Stimulated activated CD4-positive, alpha-beta T cell treated with anti-CD3 and anti-CD28 coated beads, Interleukin-1b, Interleukin-23, amount 100 ng/mL, for 1 hour (primary cell): ENCODE measurements at places on chromosomes 6 and 20.

DNA sequence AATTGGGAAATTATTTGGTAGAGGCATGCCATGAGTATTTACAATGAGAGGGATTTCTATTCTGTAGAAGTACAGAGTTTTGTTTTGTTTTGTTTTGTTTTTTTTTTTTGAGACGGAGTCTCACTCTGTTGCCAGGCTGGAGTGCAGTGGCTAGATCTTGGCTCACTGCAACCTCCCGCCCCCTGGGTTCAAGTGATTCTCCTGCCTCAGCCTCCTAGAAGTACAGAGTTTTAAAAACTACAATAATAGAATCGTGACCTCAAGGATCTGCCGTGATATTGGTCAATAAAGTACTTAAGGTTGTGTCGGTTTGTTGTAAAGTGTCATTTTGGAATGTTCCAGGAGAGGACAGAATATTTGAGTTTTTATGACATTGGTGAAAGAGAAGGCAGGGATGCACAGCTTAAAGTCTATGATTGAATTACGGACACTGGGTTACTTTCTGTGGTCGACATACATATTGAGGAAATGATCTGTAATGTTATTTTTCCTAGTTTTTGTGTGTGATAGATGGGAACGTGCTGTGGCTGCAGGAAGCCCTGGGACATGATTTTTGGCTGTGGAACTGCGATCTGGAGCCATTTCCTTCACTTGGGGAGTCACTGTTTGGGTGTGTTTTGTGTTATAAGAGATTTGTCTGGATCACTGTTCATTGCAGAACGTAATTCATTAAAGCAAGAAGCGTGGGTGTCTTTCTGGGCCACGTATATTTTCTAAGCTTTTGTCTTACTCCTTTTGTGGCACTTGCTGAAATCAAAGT lies 59.6 kb downstream of the TIAM2 start:
- no peak for DNase-seq

DNA sequence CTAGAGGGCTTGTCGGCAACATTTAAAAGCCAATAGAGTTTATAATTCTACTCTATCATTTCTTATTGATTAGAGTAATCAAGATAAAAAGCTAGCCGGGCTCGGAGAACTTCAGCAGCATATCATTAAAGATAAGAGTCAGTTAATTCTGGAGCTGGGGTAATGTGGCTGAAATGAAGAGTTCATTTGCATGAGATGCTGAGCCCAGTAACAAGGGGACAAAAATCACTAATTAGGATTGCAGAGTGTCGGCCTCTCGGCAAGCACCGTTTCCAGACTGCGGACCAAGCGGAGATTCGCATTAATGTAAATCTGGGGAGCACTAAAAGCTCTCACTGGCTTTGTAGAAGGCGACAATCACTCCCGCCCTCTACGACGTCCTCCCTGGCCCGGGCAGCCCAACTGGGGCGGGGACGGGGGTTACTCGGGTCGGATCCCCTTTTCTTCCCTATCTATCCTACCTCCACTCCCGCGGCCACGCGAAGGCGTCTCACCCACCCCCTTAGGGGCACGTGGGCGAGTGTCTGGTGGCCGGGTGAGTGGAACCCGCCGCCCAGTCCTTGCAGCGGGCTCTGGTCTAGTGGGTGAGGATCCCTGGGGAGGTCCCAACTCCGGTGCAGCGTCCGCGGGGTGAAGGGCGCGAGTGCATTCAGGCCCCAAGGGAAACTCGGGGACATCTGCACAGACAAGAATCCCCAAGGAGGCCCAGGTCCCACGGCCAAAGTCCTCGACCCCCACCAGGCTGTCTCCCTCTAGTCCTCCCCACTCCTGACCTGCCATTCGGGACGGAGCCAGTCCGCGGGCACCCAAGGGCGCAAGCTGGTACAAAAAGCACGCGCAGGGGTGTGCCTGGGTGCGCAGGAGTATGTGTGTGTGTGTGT lies 42.2 kb upstream of the OSTM1 start:
- DNase-seq: no peak

- peak; percentile 7 for DNase-seq
These were observed 93.2 kb downstream of the DLGAP4 start for GRCh38 chr20:36399147-36399968.

GRCh38 chr6:158628542-158628941 lies 16.0 kb downstream of the DYNLT1 start:
- DNase-seq: no peak

DNA sequence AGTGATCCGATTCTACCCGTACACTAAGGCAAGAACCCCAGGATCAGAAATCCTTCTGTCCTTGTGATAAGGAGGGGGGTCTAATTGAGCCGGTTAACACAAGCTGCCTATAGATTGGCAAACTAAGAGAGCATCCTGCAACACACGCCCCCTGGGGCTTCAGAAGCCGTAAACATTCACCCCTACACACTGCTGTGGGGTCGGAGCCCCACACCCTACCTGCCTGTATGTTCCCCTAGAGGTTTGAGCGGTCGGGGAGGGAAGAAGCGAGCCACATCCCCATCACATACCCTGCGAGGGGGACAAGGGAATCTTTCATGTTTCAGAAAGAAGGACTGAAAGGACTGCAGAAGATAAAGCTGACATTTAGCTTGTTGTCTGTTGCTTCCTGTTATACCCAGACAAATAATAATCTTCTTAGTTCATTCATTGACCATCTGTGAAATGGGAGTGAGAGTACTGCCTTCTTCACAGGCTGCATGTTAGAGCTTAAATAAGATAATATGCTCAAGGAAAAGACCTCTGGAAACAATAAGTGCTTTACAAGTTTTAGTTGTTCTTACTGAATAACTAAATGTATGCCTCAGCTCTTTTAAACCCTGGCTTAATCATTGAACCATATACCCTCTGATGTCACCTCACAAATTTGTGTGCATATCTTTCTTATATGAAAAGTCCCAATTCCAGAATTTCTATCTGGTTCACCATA lies 74.2 kb upstream of the RNF217 start:
- no peak for DNase-seq

DNA sequence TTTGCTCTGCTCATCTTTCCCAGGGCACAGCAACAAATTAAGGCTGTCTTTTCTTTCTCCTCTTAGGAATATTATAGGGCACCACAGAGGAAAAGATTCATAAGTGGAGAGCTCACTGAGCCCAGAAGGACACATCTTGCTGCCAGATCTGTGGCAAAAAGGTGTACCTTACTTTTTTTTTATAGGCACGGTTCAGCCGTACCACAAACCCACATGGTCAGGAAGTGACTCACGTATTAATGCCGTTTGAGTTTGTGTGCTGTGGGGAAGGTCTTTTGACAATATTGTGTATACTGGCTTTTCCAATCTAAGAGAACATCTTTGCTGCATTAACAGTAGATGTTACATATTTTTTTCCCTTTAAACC lies 28.4 kb downstream of the PAQR8 start:
- DNase-seq: no peak

- DNase-seq: no peak
These were observed 5.1 kb upstream of the KIAA0408 start for GRCh38 chr6:127464161-127464880.

DNA sequence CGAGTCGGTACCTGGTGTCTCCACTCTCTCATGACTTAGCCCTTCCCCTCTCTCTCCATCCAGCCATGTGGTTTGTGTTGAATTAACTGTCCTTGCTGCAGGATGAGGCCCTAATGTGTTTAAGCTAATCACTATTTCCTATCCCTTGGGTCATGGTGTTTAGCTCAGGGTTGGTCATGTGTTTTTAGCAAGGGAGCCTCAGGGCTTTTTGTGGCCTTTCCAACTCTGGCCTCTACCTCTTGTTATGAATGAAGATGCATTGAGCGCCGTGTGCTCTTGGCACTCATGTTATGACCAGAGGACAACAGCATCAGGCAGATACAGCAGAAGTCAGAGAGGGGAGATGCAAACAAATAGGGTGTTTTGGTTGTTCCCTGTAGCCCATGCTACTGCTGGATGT lies 674.2 kb upstream of the FLRT3 start:
- DNase-seq: no peak

- peak; percentile 29 for DNase-seq
These were observed 99.1 kb downstream of the CDH26 start for GRCh38 chr20:60057123-60057865.

GRCh38 chr20:39624316-39624715 lies 662.2 kb downstream of the DHX35 start:
- no peak for DNase-seq

DNA sequence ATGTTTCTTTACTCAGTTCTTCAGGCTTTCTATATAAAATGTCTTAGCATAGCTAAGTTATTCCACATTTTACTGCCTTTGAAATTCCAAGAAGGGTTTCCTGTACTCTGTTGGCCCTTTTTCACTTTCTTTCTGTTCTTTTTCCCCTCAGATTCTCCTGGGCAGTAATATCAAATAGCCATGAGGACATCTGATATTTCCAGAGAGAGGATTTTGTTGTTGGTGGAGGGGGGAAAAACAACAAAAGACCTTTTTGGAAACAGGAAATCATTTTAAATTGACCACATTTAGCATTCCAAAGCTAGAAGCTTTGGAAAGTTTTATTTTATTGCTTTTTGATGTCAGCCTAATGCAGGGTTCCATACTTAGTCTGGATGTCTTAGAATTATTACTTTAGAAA lies 445.4 kb downstream of the GJA1 start:
- no peak for DNase-seq

- no peak for DNase-seq
These were observed 49.3 kb downstream of the KCTD20 start for GRCh38 chr6:36492092-36492491.

DNA sequence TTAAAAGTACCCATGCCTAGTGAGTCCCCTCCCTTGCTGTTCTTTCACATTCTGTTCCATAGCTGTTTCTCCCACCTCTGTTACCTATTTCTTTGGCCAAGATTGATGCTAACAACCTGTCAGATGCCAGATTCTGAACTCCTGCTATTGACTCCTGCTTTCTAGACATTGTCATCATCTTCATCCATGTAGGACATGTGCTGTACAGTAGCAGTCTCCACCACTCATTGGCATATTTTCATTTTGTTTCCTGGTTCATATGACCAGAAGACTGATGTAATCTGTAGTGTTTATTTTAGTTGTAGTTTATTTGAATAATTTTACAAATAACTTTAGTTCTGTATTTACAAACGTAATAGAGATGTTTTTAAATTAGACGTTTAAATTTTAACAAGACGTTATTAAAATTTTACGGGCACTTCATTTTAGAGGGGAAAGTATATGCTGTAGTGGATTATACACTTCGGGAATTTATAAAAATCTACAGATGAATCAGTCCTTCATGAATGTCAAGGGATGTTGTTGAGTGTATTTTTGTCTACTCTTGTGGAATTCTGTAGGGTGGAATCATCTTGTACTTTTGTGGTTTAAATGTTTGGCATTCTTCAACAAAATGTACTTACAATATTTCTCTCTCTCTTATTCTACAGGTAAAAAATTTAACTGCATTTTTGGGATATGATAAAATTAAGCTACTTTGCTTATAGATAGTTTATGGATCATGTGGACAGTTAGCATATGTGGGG lies 34.1 kb downstream of the TRMT11 start:
- DNase-seq: no peak

DNA sequence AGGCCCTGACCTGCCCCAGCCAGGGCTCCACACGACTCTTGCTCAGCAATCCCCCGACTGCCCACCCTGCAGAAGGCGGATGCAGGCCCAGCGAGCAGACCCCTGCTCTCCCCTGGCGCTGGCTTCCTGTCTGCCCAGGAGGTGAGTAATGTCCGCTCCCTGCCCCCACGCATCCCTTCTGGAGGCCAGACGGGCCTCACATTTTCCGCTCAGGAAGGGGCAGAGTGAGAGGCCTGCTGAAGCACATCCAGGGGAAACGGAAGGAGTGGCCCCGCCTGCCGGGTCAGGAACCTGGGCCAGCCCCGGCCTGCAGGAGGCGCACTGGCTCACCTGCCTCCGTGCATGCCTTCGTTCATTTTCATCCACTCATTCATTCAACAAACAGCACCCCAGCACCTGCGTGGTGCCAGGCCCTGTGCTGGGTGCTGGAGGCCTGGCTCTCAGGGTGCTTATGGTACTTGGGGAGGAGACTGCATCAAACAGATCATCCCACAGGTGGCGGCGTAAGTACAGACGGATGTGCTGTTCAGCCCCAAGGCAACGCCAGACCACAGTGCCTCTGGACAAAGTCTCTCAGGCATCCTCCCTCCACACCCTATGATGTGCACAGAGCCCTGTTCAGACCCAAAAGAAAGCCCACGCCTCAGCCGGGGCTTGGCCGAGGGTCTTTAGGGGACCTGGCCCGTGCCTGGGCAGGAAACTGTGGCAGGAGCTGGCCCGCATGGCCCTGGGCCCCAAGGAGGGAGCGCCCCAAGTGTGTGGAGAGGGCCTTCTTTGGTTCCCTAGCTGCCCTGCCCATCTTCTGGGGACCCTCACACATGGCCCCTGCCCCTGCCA lies 112.1 kb downstream of the ASXL1 start:
- no peak for DNase-seq

GRCh38 chr6:153013438-153013837 lies 10.9 kb upstream of the MTRF1L start:
- DNase-seq: no peak

DNA sequence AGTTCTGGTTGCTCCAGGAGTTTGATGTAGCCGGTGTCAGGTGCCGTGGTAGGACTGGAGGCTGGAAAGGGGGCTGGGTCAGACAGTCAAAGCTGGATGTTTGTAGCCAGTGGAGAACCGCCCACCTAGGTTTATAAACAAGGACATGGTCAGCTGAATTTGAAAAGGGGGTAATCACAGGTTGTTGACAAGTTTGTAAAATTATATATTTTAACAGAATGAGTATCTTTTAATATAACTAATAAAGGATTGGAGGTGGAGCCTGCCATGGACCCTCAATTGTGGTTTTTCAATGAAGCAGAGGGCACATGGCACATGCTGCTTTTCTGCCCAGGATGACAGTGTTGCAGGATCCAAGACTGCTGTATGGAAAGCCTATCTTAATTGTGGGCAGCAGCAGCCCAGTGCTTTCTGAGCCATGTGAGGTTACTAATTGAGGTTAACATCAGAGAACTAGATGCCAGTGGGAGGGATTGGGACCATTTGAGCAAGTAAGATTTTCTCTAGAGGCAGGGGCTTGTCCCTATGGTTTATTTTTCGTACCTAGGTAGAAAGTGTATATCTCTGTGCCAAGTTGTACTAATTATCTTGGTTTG lies 9.7 kb downstream of the HECA start:
- DNase-seq: no peak

- DNase-seq: no peak
These were observed 80.4 kb downstream of the RWDD2A start for GRCh38 chr6:83273596-83273995.

DNA sequence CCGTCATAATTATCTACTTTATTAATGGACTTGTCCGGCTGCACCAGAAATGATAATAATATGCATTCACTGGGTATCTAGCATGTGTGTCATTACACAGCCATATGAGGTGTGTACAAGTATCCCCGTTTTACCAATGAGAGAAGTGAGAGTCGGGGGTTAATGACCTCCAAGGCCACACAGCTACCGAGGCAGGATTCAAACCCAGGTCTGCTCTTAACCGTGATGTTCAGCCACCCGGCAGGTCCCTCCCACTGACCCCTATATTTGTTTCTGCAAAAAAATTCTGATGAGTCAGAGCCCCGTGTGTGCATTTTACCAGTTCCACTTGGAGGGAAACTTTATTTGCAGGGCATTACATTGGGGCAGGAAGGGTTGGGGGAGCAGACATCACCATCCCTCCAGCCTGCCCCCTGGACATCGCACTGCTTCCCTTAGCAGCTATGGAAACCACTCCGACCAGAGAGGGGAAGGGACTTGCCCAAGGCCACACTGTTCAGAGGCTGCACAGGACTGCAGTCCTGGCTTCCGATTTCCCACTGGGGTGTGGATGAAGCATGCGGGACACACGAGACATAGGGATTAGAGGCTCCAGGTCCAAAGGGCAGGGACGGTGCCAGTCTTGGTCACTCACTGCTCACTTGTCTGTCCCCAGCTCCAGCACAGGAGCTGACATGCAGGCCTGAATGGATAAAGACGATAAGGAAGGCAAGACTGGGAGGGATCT lies 10.1 kb upstream of the SRC start:
- DNase-seq: no peak
